ENCODE measurements at places on chromosomes 5 and 9.

- DNase-seq, result no peak
Observed at GRCh38 chr5:176152191-176152929, 85.9 kb upstream of the SIMC1 start.

GRCh38 chr5:79241535-79241979 is 5.6 kb downstream of the JMY start:
- no peak for DNase-seq

- no peak for DNase-seq
Observed at GRCh38 chr5:60604771-60605170, 95.2 kb downstream of the DEPDC1B start.

DNA sequence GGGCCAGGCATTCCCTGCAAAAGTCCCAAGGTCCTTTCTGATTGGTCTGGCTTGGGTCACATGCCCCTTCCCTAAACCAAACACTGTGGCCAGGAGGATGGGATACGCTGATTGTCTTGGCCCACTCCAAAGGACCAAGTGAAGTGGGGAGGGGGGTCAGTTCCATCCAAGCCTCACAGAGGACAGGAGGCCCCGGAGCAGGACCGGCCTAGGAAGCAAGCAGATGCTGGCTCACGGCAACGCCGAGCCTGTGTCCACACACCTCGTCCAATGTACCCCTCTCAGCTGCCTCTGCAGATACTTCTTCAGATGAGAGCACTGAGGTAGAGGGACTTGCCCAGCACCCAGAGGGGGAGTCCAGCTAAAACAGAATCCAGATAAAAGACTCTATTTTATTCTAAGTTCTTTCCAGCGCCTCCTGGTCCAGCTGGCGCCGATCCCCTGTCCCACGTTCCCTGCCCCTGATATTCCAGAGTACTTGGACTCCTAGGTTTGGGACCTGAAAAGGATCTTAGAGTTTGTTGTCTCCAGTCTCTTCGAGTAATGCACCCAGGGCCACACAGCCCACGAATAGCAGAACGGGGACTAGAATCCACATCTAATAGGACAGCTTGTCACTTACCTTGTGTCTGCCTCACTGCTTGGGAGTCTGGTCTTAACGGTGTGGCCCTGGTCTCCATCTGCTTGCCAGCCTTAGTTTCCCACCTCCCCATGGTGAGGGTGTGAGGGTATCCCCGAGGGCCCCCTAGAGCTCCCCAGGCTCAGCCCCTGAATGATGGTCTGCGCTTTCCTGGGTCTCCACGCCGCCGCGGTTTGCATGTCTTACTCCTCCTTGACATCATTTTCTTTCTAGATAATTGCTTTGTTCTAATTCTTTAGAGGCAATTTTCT is 72.4 kb upstream of the UNC5A start:
- DNase-seq, result no peak

- no peak for DNase-seq
Observed at GRCh38 chr9:107963246-107963645, 473.7 kb upstream of the KLF4 start.

GRCh38 chr5:86968301-86968753 is 299.4 kb upstream of the RASA1 start:
- peak; percentile 24 for DNase-seq

DNA sequence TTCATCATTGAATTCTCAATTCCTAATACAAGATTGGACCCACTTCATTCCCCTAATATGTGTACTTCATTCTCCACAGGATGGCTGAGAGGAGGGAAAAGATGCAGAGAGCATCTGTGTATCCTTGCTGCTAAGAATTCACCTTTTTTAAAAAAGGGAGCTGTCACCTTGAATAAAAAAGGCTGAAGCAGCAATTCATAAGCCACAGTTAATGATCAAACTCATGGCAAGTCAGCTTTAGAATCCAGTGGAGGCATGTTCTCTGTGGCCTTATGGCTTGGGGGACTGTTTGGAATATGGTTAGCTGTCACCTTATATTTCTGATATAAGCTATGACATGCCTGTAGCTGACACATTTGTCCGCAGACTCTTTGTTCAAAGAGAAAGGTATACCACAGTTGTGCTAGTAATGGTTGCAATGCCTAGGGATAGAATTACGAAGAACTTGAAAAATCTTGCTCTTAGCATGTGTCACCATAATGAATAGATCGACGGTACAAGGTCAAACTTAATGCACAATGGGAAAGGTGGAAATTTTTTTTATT is 256.8 kb upstream of the TNC start:
- no peak for DNase-seq
